Epithelial cell of proximal tubule (primary cell): ENCODE measurements at places on chromosomes 1 and 21. TPM values are rescaled to one million over a fixed set of nuclear protein-coding genes. Genes with fewer than 3 reads are reported as not detected.

ANKRD34A gene
- total RNA-seq = 0.06 and 0.14 TPM in 2 replicates

GRCh38 chr1:94186946-94187345 lies 50.4 kb downstream of the ARHGAP29 start:
- no peak for DNase-seq

- no peak for DNase-seq
These were observed 296.1 kb upstream of the SGIP1 start for GRCh38 chr1:66237722-66238479.

MYCL gene
- 1.2 and 2.6 TPM in 2 replicates for total RNA-seq

GRCh38 chr1:32764826-32765569 lies 52.2 kb downstream of the YARS1 start:
- no peak for DNase-seq

GRCh38 chr1:27868932-27869718 lies 3.2 kb upstream of the THEMIS2 start:
- DNase-seq = no peak

LRRIQ3 gene
- total RNA-seq = 1.4 TPM in 1 of 2 replicates, not detected in the other

GRCh38 chr1:202107321-202107761 lies 15.4 kb upstream of the GPR37L1 start:
- DNase-seq = no peak

DNA sequence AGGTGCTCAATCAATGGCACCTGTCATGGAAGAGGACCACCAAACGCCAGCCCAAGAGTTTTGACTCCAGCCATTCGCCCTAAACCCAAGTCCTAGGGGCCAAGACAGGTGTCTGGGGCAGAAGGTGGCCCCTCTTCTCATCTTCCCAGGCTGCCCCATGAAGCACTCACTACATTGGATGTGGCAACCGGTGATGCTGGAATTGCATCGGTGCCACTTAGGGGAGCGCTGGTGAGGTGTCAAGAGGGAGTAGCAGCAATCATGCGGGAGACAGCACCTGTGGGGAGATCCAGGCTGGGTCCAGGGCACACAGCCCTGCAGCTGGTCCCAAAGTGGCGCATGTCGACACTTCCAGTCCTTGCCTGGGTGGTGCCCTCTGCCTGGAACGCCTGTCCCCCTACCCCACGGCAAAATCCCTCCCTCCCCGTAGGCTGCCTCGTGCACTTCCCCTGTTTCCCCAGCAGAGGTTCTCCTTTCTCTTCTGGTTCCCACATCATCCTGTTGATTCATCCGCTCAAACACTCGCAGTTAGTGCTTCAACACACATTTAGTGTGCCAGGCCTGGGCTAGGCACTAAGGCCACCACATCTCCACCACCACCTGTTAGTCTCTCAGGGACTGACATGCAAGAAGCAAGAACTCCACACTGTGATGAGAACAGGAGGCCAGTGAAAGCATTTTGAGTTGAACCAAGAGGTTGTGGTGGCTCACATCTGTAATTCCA lies 18.5 kb downstream of the PLA2G2D start:
- no peak for DNase-seq

DNA sequence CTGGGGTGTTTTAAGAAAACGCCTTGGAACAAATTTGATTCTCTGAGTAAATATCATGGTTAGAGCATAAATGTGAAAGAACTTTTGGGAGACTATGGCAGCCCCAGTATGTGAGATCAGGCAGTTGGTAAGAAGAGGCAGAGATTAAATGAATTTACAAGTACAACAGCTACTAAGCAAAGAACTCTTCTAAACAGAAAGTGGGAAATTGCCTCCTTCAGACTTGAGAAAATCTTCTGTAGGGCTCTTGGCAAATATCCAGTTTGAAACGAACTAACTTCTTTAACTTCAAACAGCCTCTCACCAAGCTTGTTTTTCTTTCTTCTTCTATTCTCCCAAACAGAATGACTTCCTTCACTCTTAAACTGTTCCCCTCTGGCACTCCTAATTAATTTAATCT lies 337.7 kb downstream of the SIPA1L2 start:
- DNase-seq = no peak

GRCh38 chr1:56079391-56079790 lies 500.0 kb downstream of the PLPP3 start:
- no peak for DNase-seq

DNA sequence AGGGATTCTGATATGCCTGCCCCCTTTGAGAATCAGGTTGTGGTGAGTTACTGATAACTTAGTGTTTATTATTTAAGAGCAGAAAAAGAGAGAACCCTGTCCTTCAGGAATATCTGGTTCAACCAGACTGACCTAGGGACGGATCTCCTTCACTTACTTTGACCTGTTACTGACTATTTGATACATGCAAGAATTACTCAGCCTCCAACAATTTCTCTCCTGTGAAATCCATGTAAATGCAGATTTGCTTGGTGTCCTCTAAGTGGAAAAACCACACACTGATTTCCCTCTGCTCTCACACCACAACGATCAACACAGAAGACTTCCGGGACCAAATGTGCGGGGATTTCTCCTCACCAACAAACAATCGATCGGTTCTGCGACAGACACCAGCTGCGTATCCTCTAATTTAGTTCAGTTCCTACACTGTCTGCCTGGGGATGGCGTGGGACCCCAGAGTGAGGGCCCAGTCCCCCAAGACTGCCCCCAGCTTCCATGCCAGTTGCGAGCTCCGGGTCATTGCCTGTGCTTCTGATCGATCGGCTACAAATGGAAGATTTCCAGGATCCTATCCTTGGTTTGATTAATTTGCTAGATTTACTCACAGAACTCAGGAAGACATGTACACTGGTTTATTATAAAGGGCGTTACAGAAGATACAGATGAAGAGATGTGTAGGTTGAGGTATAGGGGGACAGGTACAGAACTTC lies 51.7 kb downstream of the BACE2 start:
- no peak for DNase-seq

GRCh38 chr21:35198982-35199732 lies 150.1 kb upstream of the RUNX1 start:
- no peak for DNase-seq

SLC25A34 gene
- 0.07 and 0.75 TPM in 2 replicates for total RNA-seq

RHOU gene
- 0.14 and 0.58 TPM in 2 replicates for total RNA-seq

DNA sequence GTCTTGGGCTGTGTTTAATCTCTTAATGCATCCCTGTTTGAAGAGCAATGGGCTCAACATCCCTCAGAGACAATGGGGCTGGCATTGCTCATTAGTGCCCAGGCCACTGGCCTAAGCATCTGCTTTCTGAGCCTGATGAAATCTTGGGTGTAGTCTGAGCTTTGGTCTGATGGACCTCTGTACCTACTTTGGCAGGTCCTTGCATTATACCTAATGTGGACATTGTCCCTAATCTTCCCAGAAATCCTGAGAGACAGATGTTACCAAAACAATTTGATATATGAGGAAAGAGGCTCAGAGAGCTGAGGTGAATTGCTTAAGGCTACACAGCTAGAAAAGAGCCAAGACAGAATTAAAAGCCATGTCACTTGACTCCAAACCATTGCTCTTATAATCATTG lies 95.0 kb downstream of the PTPRU start:
- DNase-seq = no peak

DNASE2B gene
- total RNA-seq = not detected in 2 replicates
